Activated CD8-positive, alpha-beta memory T cell treated with anti-CD3 and anti-CD28 coated beads for 48 hours (primary cell): ENCODE measurements at places on chromosomes 16 and 17.

GRCh38 chr16:84055366-84055765 lies 12.8 kb upstream of the SLC38A8 start:
- DNase-seq = no peak

GRCh38 chr17:49280918-49281317 lies 50.3 kb upstream of the PHOSPHO1 start:
- no peak for DNase-seq

DNA sequence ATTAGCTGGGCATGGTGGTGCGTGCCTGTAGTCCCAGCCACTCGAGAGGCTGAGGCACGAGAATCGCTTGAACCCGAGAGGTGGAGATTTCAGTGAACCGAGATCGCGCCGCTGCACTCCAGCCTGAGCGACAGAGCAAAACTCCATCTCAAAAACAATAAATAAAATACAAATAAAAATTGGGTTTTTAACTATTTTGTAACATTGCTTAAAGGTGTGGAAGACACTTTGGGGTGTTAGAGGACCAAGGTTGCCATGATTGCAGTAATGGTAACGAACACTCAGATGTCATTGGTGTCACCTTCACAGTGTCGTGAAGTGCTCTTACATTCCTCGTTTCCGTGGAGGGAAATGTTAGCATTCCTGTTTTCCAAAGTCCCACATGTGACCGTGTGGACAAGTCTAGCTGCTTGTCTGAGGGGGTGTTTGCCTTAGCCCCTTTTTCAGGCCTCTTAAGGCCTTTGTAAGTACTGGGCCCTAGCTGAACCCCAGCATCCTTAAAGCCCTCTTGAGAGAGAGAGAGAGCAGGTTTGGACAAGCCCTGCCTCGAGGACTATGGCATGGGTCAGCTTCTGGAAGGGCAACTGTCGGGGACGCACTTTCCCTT lies 8.6 kb downstream of the C16orf96 start:
- no peak for DNase-seq

GRCh38 chr16:12453832-12454231 lies 349.9 kb downstream of the CPPED1 start:
- DNase-seq = no peak

GRCh38 chr17:45389354-45389753 lies 43.3 kb downstream of the ARHGAP27 start:
- DNase-seq = no peak

- no peak for DNase-seq
Measured at GRCh38 chr16:10862438-10862837, 14.6 kb upstream of the CIITA start.

DNA sequence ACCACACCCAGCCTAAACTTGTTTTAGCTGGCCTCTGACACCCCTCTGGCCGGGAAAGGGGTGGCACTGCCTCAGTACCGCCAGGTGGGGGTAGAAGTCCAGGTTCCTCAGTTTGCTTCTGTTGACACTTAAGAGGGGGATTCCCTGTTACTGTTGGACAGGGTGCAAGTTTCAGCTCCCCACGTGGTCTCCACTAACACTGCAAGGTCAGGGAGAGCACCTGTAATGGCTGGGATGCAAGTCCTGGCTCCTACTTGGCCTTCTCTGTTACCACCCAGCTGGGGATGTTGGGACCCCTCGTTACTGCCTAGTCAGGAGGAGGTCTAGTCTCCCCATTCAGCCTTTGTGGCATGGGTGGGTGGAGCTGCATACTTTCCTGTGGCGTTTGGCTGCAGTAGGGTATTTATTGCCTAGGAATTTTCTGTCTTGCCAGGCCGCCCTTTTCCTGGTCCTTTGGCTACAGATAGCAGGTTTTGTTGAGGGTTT lies 10.6 kb upstream of the MFAP4 start:
- DNase-seq = no peak

- DNase-seq = no peak
Measured at GRCh38 chr17:79410681-79411080, 200.2 kb downstream of the RBFOX3 start.

DNA sequence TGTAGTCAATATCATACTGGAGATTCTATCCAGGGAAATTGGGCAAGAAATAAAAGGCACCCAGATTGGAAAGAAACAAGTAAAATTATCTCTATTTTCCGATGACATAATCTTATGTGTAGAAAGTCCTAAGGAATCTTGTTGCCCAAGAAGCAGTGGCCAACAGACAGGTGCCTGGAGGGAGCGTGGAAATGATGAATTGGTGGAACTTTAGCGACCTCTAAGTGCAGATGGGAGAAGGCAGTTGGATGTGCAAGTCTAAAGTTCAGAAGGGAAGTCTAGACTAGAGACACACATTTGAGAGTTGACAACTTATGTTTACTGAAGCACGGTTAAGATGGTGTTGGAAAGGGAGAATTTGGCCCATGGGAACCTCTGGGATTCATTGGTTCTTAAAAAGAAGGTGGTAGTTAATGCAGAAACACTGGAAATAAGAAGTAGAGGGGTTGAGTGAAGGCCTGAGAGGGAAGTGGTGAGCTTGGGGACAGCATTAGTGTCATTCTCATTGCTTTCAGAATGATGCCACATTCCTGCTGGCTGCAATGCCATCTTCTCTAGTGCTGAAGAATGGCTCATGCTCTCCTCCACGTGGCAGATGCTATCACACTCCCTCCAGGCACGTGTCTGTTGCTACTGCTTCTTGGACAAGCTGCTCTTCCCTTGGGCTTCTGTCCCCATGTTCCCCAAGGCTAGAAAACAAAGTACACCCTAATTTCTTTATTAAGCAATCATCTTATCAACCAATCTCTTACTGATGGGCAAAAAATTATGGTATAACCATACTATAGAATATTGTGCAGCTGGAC lies 24.0 kb downstream of the TAT start:
- no peak for DNase-seq

- DNase-seq = no peak
Measured at GRCh38 chr16:53745086-53745485, 41.1 kb downstream of the FTO start.

DNA sequence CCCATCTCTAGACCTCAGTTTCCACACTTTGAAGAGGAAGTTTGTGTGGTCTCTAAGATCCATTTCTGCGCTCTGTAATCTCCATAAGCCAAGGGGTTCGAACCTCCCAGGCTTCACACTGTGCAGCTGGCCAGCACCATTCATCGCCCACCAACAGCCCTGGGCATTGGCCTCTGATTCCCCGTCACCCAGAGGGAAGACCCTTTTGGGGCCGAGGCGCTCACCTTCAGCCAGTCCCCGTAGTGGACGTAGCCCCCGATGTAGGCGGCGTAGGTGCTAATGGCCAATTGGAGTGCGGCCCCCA lies 678 bp downstream of the TMEM101 start:
- no peak for DNase-seq

- DNase-seq = no peak
Measured at GRCh38 chr16:27924411-27925118, 138.9 kb downstream of the GSG1L start.

- DNase-seq = peak; percentile 40
Measured at GRCh38 chr17:2749784-2750181, 331 bp upstream of the CCDC92B start.
